ENCODE measurements at places on chromosomes 2 and 18. TPM values are rescaled to one million over a fixed set of nuclear protein-coding genes. Genes with fewer than 3 reads are reported as not detected.

CMPK2 gene
- total RNA-seq = 9.4 TPM

GRCh38 chr2:19879120-19879519 lies 22.7 kb downstream of the TTC32 start:
- DNase-seq = no peak

DNA sequence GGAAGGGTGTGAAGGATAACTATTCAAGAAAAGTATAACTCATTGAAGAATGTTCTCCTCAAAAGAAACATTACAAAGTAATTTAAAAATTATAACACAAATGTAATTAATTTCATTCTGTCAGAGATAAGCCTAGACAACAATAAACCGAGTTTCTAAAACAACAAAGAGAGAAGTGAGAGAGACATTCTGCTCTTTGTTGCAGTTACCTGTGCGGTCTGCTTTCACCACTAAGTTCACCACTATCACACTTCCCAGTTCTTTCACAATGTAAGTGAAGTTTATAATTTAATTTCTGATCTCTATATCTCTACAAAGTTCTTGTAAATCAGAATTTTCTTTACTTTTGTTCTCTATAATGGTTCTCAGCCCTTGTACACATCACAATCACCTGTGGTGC lies 76.3 kb upstream of the FRZB start:
- DNase-seq = no peak

DNA sequence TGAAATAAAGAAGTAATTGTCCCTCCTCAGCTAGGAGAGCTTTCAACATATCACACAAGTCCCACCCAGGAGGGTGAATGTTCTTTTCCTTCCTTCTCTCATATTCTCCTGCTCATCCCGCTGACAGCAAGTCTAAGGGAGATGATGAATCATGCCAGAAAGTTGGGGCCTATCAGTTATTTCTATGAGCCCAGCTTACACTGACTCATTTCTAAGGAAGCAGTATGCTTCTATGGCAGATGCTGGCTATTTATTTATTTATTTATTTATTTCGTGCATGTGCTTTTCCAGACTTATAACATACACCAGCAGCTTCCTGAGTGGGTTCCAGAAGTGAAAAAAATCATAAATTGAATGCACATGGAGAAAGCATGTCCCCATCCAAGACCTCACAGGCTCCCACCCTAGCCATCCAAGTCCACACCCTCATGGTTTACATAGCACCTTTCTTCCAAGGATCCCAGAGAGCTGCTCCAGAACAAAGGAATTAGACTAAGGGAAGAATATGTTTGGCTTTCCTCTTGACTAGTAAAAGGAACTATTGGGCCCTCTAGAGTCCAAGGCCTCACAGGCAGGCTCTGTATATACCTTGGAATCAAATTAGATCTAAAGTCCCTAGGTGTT lies 1074.2 kb upstream of the ZEB2 start:
- DNase-seq = no peak

DNA sequence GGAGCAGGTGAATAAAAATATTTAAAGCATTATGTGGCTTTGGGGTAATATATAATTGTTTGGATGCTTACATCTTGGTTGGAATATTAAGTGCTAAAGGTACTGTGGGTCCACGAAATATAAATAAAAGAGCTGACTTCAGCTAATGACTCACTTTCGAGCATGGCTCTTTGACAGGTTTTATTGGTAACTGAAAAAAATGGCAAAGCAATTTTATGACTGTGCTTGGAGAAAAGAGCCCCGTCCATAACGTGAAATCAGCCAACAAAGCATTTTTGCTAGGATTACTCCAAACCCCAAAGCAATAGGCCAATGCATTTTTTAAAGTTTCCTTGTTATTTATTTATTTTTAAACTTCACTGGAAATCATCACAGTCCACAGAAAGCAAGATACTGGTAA lies 397.2 kb upstream of the CDH19 start:
- DNase-seq = no peak

DNA sequence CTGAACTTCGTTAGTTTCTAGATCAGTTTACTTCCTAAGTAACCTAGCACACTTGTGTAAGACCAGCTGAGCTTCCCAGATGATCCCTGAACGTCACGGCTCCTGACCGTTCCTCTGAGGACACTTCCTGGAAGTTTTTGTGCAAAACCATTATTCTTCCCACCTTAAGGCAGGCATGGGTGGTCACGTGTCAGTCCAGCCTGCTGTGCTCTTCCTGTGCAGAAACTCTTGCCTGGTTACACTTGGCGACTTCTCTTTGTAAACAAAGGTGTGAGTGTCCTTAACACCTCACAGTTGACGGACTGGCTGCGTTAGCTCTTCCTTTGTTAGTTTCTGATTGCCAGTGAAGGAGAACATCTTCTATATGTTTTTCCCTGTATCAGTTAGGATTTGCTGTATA lies 118.3 kb downstream of the SH3RF3 start:
- DNase-seq = no peak

GRCh38 chr18:29501952-29502351 lies 1325.0 kb upstream of the CDH2 start:
- DNase-seq = no peak

All from uterus (tissue), 4 donors.